Caudate nucleus (tissue), 63 donors: ENCODE measurements at places on chromosomes 3 and 15.

DNA sequence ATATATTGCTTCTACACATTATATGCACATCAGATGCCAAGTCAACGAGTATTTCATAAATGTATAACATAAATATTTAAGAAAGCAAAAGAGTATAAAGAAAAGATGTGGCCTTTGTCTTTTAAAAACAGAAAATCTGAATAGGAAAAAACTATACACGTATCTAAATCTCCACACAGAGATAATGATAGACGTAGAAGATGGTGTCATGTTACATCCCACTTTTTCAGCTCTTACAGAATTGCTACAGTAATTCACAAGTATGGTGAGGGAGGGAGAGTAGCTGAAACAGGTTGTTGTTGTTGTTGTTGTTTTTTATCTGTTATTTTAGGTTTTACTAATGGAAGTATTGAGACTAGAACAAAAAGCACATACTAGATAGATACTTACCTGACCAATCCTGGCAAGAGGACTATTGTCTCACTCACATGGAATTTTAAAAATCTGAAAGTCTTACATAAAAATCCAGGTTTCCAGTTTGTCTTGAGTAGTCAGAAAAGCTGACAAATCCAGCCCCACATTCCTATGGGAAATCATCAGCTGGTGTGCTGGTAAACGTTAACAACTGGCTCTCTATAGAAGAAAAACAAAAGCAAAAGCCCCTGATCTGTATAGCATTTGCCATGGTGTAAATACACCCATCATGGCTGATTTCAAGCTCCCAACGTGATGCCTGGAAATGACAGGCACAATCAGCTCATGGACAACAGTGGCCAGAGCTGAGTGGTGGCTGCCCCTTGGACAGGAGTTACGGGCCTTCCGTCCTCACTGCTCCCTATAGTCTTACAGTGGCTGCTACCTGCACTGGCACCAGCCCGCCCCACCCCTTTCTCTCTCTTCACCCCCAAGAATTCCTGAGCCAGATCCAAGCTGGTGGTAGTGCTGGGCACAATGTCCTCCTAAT lies 47.4 kb upstream of the VGLL4 start:
- DNase-seq: no peak

DNA sequence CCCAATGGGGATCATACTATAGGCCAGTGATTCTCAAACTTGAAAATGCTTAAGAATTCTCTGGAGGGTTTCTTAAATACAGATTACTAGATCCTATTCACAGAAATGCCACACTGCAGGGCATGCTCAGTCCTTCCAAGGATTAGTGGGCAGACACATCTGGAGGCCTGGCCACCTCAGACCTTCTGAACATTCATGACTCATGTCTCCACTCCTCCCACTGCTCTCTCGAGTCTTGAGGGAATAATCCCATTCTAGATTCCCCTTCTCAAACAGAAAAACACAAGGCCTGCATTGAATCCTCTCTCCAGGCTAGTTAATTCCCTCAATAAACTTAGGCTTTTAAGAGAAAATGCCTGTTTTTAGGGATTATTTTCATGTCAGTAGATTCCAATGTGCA lies 22.1 kb downstream of the ZNF621 start:
- DNase-seq: no peak

DNA sequence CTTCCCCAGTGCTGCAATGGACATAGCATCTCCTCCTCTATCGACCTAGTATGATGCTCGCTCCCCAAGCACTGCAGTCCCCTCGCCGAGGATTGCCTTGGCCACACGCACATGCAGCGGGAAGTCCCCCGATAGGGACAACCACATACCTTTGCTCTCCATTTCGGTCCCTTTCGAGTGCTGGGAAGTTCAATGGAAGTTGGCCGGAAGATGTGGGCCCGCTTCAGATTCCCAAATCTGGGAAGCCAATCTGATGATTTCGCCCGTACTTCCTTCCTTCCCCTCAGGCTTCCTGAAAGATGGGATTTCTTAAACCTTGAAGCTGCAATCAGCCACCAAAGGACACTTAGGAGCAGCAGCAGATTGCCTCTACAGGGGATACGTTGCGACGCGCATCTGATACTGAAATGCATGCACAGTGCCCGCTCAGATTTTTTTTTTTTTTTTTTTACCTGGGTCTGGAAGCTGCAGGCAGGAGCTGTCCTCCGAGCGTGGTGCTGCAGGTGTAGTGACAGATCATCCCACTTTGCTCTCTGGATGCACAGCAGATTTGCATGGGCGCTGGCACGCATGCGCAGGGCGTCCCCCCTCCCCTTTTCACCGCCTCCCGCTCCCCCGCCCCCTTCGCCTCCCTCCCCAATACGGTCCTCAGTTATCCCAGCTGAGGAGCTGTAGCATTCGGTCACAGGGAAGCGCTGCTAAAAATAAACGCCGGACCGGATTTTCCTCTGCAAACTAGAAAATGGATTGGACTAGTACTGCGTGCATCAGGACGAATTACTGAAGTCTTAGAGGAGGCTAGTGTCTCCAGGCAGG lies at the start of gene FGF12:
TSS of gene FGF12 (minus strand) at position 510 of the 816 bp plus-strand sequence.
- peak; percentile 73 for DNase-seq

DNA sequence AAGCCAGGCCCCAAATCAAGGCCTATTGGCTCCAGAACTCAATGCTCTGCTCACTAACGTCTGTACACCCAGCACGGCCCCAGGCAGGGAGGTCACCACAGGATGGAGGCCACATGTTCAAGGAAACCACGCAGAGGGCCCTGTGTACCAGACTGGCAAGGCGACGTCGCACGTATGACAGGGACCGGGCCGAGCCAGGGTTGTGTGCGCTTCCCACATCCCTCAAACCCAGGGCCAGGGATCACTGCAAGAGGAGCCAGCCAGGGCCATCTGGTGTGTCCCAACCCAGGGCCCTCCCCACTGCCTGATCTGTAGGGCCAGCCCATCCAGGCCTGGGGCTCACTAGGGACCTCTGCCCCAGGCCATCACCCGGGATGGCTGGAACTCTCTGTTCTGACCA lies 62.0 kb downstream of the ZNF445 start:
- no peak for DNase-seq

GRCh38 chr15:58980351-58980939 lies 7.0 kb upstream of the RNF111 start:
- no peak for DNase-seq
